ENCODE measurements at places on chromosomes 2 and 18. TPM values are rescaled to one million over a fixed set of nuclear protein-coding genes. Genes with fewer than 3 reads are reported as not detected.
A peak's percentile ranks its signal among the peaks of the same experiment; 100 is the strongest.

GRCh38 chr2:84429328-84429727 lies 29.8 kb downstream of the SUCLG1 start:
- DNase-seq: no peak
- no peak overlapping the region for H3K4me3 ChIP-seq
- H3K36me3 ChIP-seq: no peaks in the 10 kb centered on the region
- no peaks in the 10 kb centered on the region for H3K4me1 ChIP-seq
- H3K27me3 ChIP-seq: no peaks in the 10 kb centered on the region

DNA sequence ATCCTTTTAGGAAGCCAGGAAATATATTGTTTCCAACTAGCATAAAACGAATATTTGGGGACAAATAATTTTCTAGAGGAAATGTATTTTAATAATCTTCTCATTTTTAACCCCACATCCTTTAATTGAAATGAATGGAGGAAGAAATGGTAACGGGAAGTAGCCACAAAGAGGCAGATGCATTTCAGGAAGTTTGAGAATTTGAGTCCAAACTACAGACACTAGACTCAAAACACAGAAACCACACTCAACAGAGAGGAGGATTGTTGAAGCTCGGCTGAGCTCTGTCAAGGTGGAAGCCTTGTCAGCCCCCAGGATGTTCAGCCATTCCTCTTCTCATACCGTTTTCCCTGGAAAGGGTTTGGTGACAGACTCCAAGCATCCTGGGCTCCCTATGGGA lies 288.5 kb downstream of the NAPG start:
- no peaks in the 10 kb centered on the region for H3K4me1 ChIP-seq
- no peaks in the 10 kb centered on the region for H3K27me3 ChIP-seq
- no peak for DNase-seq
- no peak overlapping the region for H3K27ac ChIP-seq

DNA sequence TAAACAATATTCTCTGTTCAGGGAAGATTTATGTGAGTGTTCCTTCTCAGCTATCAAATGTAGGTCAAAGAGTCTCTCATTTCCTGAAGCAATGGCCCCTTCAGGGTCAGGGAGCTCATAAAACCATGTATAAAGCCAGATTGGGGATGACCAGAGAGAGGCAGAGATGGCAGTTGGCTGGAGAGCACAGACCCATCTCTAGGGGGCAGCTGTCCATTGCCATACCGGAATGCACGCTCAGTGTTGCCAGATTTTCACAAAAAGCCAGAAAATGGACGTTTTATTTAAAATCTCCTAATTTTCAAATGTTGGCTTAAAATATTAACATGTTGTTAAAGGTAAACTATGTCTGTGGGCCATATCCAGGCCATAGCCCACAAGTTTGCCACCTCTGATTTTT lies 1920.7 kb upstream of the CELF4 start:
- no peaks in the 10 kb centered on the region for H3K36me3 ChIP-seq
- H3K27me3 ChIP-seq: no peaks in the 10 kb centered on the region
- H3K4me3 ChIP-seq: no peak overlapping the region
- no peak overlapping the region for H3K27ac ChIP-seq
- no peaks in the 10 kb centered on the region for H3K4me1 ChIP-seq
- DNase-seq: no peak

GRCh38 chr2:240435948-240436682 lies 652 bp downstream of the GPC1 start:
- H3K4me1 ChIP-seq: peaks cover 33% of the 10 kb centered on the region
- H3K27ac ChIP-seq: peak overlapping the region; percentile 79
- DNase-seq: peak; percentile 41
- H3K36me3 ChIP-seq: no peaks in the 10 kb centered on the region
- H3K4me3 ChIP-seq: no peak overlapping the region

DNA sequence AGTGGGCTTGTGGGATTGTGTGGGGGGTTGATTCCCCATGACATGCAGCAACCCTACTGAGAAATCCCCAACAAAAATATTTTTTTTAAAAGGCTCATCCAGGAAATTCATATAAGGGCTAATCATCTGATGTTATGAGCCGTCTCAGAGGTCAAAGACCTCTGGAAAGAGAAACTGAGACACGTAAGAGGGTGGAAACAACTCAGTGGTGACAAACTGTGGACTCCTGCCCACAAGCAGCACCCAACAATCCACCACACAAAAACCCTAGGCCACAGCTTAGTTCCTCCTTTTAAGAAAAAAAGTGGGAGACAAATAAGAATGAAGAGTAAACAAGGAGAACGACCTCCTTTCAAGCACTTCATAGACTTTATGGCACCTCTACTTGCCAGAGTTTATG lies 1096.1 kb upstream of the NRXN1 start:
- DNase-seq: no peak
- no peak overlapping the region for H3K27ac ChIP-seq
- no peak overlapping the region for H3K4me3 ChIP-seq
- no peaks in the 10 kb centered on the region for H3K36me3 ChIP-seq

DNA sequence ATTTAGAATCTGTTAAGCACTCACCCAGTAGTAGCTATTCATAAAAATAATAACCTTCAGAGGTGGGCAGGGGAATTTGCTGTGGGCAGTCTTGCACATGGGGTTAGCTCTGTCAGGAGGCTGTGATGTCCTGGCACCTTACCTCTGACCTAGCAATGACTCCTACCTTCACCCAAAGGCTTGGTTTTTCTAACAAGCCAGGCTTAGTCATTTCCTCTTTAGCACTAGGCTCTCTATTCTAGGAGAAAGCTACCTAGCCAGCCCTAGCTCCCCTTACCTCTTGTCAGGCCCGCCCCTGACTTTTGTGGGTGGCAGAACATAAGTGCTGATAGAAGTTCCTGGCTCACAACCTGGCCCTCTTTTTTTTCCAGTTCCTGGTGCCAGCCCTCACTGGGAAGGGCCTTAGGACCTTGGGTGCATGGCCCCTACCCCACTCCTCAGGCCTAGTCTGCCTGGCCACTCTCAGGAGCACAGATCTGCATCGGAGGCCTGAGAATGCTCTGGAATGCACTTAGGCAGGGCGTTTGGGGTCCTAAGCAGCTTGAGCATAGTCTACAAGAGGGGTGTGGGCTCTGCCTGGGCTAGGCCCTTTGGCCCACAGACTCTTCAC lies 17.7 kb downstream of the CPLX4 start:
- no peaks in the 10 kb centered on the region for H3K4me1 ChIP-seq
- no peak overlapping the region for H3K27ac ChIP-seq
- no peak overlapping the region for H3K4me3 ChIP-seq
- no peaks in the 10 kb centered on the region for H3K36me3 ChIP-seq
- no peak for DNase-seq
- H3K27me3 ChIP-seq: peaks cover 3% of the 10 kb centered on the region

- no peaks in the 10 kb centered on the region for H3K36me3 ChIP-seq
- no peak overlapping the region for H3K27ac ChIP-seq
- DNase-seq: no peak
Measured at GRCh38 chr2:33034784-33035183, 88.0 kb downstream of the LTBP1 start.

The GRB14 gene
- 39.6 TPM for total RNA-seq

The KIAA2012 gene
- total RNA-seq: not detected

DNA sequence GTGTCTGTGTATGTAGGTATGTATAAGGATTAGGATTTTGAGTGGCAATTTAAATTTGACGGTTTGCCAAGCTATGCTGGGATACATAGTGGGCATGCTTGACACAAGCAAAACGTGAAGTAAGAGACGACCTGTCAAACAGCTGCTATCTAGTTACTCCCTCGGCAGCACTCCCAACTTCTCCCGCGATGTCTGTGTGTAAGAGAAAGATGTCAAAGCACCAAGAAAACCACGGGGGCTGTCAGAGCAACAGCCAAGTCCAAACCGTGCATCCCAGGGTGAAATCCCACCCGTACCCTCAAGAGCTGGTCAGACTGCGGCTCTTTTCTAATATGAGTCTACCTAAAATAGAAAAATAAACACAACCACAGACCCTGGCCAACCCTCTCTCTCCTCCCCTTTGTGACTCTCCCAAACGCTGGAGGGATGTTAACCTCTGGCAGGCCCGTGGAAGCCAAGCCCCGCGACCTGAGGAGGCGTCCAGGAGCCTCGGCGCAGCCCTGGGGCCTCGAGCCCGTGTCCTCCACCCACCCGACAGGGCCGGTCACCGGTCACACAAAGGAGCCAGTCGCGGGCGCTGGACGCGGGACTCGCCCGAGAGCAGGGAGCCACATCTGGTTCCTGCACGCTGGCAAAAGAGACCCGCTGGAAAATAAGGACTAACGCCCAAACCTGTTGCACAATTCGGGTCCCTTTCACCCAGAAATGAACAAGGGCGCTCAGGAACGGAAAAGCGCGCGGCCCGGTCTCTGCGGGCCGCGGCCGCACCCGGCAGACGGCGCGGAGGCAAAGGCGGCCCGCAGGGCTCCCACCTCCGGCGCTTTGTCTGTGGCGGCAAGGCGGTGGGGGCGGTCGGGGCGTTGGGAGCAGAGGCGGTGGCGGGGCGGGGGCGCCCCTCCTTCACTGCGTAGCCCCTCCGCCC lies 925 bp downstream of the SESTD1 start:
- no peaks in the 10 kb centered on the region for H3K27me3 ChIP-seq
- peak overlapping the region; percentile 96 for H3K27ac ChIP-seq
- H3K36me3 ChIP-seq: no peaks in the 10 kb centered on the region
- DNase-seq: peak; percentile 51
- H3K4me3 ChIP-seq: peak overlapping the region; percentile 56

DNA sequence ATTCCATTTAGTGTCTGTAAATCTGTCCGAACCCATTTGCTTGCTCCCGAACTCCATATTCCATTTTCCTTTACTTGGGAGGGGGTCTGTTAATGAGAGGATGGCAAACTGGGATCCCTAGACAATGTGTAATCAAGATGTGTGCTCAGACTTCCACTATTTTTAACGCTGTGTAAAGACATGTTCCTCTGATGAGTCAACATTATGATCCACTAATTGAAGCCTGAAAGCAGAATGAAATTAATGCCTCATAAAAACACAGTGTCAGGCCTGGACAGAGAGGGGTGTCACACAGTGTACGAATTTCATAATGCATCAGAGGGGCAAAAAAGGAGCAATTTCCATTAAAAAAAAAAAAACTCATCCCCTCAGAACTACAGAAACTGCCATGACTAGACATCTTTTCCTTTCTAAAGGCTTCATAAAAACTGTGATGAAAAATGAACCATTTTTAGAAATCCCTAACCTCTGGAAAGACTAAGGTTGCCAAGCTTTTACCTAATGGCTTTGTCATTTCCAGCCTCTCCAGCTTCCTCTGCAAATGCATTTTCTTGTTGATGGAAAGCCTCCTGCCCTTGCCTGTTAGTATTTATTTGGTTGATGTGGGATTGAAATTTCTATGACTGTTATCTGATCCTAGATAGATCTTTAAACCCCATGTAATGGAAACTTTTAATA lies 209.2 kb upstream of the DCC start:
- no peaks in the 10 kb centered on the region for H3K4me1 ChIP-seq
- H3K36me3 ChIP-seq: no peaks in the 10 kb centered on the region
- H3K27me3 ChIP-seq: no peaks in the 10 kb centered on the region
- DNase-seq: no peak
- H3K4me3 ChIP-seq: no peak overlapping the region

GRCh38 chr2:30463535-30463934 lies 16.5 kb downstream of the LCLAT1 start:
- H3K27me3 ChIP-seq: no peaks in the 10 kb centered on the region
- H3K4me1 ChIP-seq: no peaks in the 10 kb centered on the region
- H3K36me3 ChIP-seq: no peaks in the 10 kb centered on the region
- H3K4me3 ChIP-seq: no peak overlapping the region

DNA sequence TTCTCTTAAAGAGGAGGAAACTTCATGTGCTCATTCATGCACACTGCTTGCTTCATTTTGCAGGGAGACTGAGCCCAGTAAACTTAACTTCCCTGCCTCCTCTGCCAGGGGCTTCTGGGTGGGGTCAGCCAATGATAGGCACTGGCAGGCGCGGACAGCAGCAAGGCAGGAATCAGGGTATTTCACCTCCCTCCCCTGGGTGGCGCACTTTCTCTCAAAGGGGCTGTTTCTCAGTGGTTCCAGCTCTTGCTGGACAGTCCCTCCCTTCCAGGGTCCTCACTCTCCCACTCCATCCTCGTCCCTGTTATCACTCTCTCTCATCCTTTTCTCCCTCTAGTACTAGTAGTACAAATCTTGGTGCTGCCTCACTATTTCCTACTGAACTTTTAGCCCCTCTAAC lies 320.5 kb upstream of the ZNF521 start:
- no peak overlapping the region for H3K27ac ChIP-seq
- H3K27me3 ChIP-seq: no peaks in the 10 kb centered on the region
- H3K4me1 ChIP-seq: no peaks in the 10 kb centered on the region

- no peaks in the 10 kb centered on the region for H3K36me3 ChIP-seq
- no peaks in the 10 kb centered on the region for H3K27me3 ChIP-seq
- H3K4me3 ChIP-seq: no peak overlapping the region
- no peaks in the 10 kb centered on the region for H3K4me1 ChIP-seq
Measured at GRCh38 chr2:15665067-15665942, 73.6 kb downstream of the DDX1 start.

- no peaks in the 10 kb centered on the region for H3K4me1 ChIP-seq
- no peak for DNase-seq
- no peaks in the 10 kb centered on the region for H3K36me3 ChIP-seq
- no peaks in the 10 kb centered on the region for H3K27me3 ChIP-seq
Measured at GRCh38 chr2:19673213-19673791, 228.5 kb downstream of the TTC32 start.

The PLEK gene
- total RNA-seq: 19.4 TPM

DNA sequence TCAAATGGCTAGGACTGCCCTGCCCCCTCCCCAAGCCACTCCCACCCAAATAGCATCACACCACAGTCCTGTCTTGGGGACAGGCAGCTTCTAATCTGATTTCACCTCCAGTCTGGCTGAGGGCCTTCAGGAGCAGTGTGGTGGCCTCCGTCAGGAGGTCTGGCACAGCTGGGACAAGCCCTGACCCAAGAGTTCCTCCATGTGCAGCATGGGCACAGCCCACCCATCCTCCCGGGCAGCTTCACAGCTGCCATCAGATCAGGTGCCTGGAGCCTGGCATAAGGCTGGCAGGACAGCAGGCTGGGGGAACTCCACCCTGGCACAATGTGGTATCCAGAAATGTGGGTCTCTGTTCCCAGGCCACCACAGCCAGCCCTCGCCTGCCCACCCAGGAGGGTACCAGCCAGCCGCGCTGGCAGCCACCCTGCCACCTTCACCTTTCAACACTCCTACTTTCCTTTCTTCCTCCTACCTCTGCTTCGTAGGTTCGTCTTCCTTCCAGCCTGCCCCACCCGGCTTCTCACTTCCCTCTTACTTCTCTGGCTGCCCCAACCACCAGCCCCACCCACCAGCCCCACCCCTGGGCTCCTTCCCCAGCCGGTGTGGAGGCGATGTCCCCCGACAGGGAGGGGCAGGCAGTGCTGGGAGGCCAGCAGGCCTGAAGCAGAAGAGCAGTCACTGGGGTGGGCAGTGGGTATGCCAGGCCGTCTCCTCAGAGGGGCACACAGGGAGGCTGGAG lies at the start of gene CAPG:
CAPG (minus strand) TSS at position 522 of the 739 bp plus-strand sequence. CDS start 8,221 bp downstream, outside the sequence.
- peaks cover 7% of the 10 kb centered on the region for H3K4me1 ChIP-seq
- no peak within 1 kb of the TSS for H3K27ac ChIP-seq
- peak; percentile 29 for DNase-seq
- H3K27me3 ChIP-seq: no peaks in the 10 kb centered on the region

The DSG1 gene
- not detected for total RNA-seq

DNA sequence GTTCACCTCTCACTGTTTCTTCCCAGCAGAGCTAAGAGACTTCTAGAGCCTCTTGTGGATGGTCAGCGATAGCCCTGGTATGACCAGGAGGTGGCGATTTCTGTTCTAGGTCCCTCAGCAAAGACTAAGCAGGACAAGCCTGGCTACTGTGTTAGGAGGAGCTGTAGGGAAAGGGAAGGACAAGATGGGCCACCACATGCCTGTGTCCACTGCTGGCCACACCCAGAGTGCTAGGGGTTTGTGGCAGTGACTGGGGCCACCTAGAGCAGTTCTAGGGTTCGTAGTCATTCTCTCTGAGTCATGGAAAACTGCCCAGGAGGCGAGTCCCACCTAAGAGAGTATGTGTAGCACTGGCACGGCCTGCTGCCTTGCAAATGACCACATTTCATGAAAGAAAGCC lies 179.4 kb downstream of the ALPK2 start:
- no peak overlapping the region for H3K4me3 ChIP-seq
- H3K27ac ChIP-seq: no peak overlapping the region
- no peaks in the 10 kb centered on the region for H3K4me1 ChIP-seq
- H3K27me3 ChIP-seq: no peaks in the 10 kb centered on the region
- no peaks in the 10 kb centered on the region for H3K36me3 ChIP-seq
- no peak for DNase-seq

Measured in adrenal gland (tissue), 19 donors.